ENCODE measurements at places on chromosomes 5 and 9. TPM values are rescaled to one million over a fixed set of nuclear protein-coding genes. Genes with fewer than 3 reads are reported as not detected.

RLN1 gene
- total RNA-seq, result not detected

DNA sequence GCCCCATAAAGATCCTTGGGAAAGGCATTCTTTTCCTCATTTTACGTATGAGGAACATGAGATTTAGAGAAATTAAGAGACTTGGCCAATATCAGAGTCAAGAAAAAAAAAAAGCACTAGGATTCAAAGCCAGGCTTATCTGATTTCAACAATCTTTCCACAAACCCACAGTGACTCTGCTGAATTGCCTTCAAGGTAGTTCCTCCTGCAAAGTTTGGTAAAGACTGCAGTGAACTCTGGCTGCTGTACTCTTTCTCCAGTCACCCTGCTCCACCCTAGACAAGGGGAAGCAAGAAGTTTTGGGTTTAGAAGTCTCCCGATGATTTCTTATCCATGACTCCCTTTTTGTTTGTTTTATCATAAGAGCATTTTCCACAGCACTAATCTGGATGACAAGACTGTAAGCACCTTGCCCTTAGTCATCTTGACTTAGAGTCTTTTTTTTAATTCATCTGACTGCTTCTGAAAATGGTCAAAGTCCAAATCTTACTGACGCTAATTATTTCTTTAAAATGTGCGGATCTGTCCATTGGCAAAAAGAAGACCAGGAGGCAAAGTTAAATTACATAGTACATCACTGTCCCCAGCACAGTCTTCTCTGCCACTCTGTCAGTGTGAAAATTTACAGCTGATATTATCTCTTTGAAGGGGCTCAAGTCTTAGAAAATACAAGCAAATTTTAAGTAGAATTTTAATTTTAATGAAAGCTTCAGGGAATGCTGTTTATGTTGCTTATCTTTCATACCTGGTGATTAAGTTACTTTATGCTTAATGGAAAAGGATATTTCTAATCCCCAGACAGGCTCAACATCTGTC is 180.1 kb downstream of the TTLL11 start:
- H3K4me3 ChIP-seq, result no peak overlapping the region
- no peak overlapping the region for H3K27ac ChIP-seq

- DNase-seq, result peak; percentile 73
- H3K4me1 ChIP-seq, result peaks cover 23% of the 10 kb centered on the region
- no peak overlapping the region for H3K27ac ChIP-seq
- peaks cover 3% of the 10 kb centered on the region for H3K27me3 ChIP-seq
- H3K36me3 ChIP-seq, result no peaks in the 10 kb centered on the region
- H3K4me3 ChIP-seq, result no peak overlapping the region
These were observed 151.8 kb downstream of the HSPA4 start for GRCh38 chr5:133203317-133204305.

GRCh38 chr5:78242001-78242400 is 52.5 kb downstream of the AP3B1 start:
- peaks cover 6% of the 10 kb centered on the region for H3K4me1 ChIP-seq
- no peak overlapping the region for H3K4me3 ChIP-seq
- DNase-seq, result no peak
- H3K27ac ChIP-seq, result no peak overlapping the region
- no peaks in the 10 kb centered on the region for H3K27me3 ChIP-seq

DNA sequence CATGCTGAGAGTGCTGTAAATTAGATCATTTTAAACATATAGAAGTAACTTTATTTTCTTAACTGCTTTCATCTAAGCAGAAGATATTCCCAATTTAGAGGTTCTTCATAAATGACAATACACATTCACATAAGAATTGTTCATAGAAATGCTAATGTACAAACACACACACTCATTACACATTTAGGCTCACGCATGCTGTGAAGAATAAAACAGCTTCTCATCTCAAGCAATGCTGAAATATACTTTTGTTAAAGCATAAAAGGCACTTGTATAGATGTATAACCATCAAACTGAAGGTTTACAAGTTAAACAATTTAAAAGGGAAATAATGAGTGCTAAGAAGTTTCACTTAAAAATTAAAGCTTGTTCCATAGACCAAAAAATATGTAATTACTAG is 18.1 kb upstream of the FTMT start:
- no peak overlapping the region for H3K4me3 ChIP-seq
- no peak for DNase-seq
- no peak overlapping the region for H3K27ac ChIP-seq

DNA sequence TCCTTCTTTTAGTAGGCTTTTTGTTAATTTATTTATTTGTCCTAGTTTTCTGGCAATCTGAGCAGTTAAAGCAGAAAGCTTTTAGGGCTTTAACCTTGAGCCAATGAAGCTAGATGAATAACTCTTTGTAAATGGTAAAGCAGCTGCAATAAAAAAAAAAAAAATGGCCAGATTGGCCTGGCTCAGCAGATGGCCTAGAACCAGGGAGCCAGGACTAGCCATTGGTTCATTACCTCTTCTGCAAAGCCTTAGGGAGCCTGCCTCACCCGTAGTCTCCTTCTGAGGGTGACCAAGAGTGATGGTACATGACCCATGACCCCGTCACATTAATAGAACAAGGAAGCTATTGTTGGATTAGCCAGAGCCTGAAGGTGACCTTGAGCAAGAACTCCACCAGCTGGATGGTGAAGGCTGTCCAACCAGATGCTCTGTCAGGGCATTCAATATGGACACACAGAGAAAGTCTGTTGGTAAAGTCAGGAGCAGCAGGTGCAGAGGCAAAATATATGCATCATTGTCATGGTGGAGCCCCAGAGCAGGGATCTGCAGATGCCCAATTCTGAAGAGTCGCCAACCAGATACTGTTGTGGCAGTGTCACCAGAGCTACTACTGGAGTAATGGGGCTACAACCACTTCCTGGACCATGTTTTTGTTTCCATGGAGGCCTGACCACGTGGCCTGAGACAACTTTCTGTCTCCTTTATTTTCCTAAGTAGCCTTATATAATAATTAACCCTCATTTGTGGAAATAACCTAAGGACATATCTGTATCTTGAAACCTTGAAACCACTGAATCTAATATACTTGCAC is 100.7 kb downstream of the MTX3 start:
- no peak overlapping the region for H3K27ac ChIP-seq
- no peak overlapping the region for H3K4me3 ChIP-seq
- H3K4me1 ChIP-seq, result no peaks in the 10 kb centered on the region
- no peak for DNase-seq
- H3K36me3 ChIP-seq, result no peaks in the 10 kb centered on the region
- H3K27me3 ChIP-seq, result peaks cover 14% of the 10 kb centered on the region

DNA sequence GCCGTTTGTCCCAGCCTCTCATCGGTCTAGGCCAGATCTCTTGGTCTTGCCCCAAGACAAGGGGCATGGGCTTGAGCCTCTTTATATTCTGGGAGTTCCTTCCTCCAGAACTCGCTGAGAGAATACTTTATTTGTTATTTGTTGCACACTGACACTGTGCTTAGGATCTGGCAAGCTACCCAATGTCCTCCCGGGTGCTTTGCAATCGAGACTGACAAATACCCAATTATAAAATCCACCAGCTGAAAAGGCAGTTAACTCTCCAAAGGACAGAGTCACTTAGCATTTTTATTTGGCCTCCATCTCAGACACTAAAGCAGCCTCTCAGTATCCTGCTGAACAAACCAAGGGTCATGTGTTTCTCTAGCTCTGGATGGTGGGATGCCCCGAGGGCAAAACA is 500.2 kb upstream of the DAP start:
- no peak overlapping the region for H3K4me3 ChIP-seq
- no peak overlapping the region for H3K27ac ChIP-seq
- H3K4me1 ChIP-seq, result no peaks in the 10 kb centered on the region
- DNase-seq, result no peak
- H3K36me3 ChIP-seq, result no peaks in the 10 kb centered on the region
- no peaks in the 10 kb centered on the region for H3K27me3 ChIP-seq

Data from osteocyte (in vitro differentiated cells).